ENCODE measurements at places on chromosomes 16 and 17.
A peak's percentile ranks its signal among the peaks of the same experiment; 100 is the strongest.

DNA sequence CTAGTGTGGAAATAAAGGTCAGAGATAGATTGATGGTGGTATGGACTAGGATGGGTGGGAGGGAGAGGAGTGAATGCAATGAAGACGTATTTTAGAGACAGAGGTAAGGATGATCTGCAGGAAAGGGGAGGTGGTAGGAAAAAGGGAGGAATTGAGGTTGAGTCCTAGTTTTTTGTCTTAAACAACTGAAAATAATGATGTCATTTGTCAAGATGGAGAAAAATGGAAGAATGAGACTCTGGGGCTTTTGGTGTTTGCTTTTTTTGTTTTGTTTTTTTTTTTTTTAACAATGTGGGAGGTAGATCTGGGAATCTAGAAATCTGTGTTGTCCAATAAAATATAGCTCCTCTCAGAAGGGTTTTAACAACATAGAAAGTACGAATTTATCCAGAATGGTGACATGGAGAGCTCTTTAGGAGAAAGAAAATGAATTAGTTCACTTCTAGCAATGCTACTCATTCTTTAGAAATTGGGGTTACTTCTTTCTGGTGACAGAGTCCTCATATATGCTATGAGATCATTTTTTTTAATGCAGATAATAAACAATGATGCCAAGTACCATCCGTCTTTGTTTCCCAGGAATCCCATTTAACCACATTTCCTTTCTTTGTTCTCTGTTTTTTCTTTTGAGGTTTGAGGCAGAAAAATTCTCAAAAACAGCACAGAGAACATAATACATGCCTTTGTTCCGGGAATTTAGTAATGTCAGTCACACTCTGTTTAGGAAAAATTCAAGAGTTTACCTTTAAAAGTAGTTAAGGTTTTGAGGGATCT is 225.3 kb upstream of the COX10 start:
- no peak for DNase-seq

- DNase-seq, result no peak
Observed at GRCh38 chr16:78215222-78215621, 115.8 kb downstream of the WWOX start.

- DNase-seq, result peak; percentile 49
Observed at GRCh38 chr17:40515011-40515410, 13.6 kb upstream of the TNS4 start.

DNA sequence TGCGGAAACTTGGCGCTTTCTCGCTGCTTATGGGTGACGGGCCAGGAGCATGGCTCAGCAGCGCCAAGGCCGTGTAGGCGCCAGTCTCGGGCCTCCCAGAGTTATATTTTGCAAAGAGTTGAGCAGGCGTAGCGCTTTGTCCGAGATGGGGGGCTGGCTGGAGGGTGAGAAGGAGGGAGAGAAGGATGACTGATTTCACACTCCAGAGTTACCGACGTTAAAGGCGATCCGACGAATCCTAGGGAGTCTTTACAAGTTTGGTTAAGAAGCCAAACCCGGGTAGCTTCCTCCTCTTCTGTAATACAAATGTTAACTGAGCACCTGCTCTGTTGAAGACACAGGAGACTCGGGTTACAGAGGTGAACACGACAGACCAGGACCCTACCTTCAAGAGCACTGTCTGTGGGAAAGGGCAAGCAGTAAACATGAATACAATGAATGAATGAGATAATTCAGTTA is 782 bp downstream of the POLR2A start:
- no peak for DNase-seq

- no peak for DNase-seq
Observed at GRCh38 chr16:65124596-65124995, 2.7 kb upstream of the CDH11 start.

- DNase-seq, result no peak
Observed at GRCh38 chr17:35017021-35017420, 36.7 kb downstream of the LIG3 start.

DNA sequence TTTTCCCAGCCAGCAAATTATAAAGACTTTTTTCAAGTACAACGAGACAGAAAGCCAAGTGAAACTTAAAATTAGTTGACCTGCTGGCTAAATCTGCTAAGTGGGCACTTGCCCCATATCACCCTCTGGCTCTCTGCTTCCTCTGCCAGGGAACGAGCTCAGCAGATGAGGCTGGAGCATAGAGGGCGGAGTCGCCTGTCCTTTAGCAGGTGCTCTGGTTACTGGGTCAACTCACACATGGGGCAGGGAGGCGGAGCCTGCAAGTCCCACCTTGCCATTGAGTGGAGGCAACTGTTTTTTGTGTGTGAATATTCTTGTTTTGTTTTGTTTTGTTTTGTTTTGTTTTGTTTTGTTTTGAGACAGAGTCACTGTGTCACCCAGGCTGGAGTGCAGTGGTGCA is 62.5 kb downstream of the EMP2 start:
- no peak for DNase-seq

DNA sequence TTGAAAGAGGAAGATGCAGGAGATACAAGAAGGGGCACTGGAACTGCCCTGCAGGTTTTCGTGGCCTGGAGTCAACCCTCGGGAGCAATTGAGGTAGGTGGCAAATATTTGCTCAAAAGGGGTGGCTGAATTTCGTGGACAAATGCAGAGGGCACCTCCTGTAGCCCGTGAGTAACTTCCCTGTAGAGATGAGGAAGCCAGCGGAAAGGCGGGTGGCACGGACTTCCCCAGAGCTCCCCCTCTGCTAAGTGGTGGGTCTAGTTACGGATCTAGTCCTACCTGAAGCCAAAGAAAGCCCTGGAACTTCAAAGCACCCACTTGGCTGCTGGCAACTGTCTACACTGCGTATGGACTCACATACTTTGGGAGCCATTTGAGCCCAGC is 1.0 kb upstream of the ATP2C2 start:
- DNase-seq, result no peak

DNA sequence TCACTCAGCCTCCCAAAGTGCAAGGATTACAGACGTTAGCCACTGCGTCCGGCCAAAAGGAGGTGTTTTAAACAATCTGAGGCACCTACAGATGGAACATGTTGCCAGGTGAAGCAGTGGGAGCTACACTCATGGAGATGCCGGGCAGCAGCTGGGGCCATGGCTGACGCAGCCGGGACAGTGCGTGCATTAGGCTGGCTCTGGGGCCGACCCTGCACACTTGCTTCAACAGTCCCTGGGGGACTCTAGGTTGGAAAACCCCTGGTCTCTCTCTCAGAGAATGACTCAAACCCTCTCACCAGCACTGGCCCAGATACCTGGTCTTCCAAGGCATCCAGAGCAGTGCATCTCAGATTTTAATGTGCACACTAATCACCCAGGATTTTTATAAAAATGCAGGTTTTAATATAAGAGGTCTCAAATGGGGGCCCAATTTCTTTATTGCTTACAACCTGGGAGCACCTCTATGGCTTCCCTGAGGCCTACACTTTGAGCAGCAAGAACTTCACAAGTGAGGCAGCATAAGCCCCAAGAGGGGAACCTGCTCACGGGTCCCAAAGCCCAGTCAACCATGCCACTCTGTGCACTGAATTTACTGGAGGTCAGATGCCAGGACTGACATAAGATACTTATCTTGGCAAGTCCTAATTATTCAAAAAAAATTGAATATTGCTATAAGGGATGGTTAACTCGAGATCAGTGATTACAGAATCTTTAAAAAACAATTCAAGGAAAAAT is 70.8 kb upstream of the TRAP1 start:
- DNase-seq, result peak; percentile 40

DNA sequence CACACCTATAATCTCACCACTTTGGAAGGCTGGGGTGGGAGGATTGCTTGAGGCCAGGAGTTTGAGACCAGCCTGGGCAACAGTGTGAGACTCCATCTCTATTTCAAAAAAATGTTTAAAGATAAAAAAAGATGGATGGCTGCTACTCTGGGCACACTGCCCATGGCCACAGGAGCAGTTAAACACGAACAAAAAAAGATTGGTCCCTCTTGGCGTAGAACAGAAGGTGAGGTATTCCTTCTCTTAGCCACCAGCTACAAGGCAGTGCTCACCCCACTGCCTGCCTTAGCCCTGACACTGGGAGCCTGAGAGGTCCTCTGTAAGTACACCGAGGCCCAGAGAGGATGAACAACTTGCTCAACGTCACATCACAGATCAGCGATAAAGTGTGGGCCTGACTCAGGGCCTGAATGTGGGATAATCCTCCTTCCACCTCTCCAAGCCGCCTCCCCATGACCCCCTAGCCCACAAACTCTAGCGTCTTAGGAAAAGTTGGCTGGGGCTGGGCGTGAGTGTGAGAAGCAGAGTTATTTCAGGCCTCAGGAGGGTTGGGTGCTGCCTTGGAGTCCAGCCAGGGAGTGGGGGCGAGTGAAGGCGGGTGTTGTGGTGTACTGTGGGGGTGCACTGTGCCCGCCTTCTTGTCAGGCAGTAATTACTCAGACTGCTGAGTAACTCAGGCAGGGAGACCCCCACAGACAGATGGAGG is 2.3 kb upstream of the DPH1 start:
- DNase-seq, result no peak

DNA sequence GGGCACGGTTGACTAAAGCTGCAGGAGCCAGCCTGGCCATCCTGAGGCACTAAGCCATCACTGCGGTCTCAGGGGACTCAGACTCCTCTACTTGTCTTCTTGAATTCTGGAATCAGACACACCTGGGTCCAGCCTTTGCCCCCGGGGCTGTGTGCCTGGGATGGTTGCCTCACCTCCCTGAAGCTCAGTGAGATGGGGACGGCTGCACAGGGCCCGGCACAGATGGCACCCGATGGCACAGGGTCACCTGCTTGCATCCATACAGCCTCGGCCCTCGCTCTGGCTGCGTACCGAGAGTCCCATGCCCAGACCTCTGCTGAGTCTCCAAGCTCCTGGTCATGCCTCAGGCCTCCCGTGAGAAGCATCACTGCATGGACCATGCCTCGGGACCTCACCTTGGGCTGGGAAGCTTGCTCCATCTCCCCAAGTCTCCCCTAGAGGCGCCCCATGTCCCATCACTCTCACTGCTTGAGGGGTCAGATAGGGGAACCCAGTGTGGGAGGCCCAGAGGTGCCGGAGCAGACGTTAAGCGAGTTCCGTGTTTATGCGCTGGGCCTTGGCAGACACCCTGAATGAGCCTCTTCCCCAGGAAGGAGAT is 316.3 kb downstream of the SEC14L1 start:
- DNase-seq, result no peak

GRCh38 chr17:76307299-76307965 is 644 bp downstream of the QRICH2 start:
- DNase-seq, result no peak

DNA sequence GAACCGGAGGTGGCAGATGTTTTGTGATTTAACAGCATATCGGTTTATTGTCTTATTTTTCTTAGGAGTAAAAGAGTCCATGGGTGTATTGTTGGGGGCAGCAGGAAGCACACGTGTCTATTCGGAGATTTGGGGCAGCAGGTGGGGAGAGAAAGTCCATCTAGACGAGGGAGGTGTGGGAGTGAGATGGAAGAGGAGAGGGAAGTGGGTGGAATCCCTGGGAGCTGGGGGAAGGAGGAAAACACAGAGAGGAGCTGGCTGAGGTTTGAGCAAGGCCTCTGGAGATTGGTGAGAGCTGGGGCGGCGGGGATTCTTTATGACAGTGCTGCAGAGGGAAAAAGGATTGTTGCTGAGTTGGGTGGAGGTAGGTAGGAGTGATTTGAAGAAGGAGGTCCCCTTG is 72.1 kb downstream of the PRKCB start:
- DNase-seq, result no peak
